ENCODE measurements at places on chromosomes 3 and 15.

GRCh38 chr3:29761517-29761916, 480.6 kb downstream of the RBMS3 start:
- no peak for DNase-seq

- DNase-seq, result no peak
Measured at GRCh38 chr3:13716540-13717221, 163.2 kb downstream of the WNT7A start.

DNA sequence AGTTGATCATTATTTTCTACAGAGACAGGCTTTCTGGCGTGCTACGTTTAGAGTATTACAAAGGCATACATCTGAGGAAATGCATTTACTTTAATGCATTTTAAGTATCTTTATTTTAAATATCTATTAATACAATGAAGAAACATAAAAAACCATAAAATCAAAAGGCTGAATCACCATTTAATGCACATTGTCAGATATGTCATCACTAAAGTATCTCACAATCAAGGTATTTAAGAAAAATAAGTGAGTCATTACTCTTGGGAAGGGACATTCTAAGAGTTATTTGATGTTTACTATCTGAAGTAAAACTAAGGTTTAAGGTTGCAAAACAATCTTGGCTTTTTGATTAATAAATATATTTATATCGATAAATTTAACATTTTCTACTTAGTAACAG, 102.2 kb downstream of the CTNNB1 start:
- DNase-seq, result no peak

DNA sequence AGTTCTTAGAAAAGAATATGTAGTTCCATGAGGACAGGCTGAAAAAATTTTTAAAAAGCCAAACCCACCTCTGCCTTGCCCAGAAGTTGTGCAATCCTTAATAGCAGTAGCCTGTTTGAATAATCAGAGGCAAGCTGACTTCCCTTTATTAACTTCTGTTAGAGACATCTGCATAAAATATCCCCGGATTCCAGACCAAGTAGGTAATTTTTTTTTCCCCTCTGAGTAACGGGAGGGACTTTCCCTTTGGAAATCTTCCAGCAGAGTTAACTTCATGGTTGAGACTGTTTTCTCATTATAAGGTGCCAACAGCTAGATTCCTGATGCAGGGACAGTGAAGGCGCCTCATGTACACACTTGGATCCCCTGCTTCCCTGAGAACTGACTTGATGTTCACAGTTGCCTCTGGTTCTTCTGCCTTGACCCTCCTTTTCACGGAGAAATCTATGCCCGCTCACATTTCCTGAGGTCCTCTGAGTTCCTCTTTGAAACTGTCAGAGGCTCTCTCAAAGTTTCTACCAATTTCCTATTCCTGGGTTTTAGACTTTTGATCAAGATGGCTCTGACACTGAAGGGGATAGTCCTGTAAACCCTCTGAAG, 227.6 kb upstream of the BHLHE40 start:
- no peak for DNase-seq

GRCh38 chr3:31959951-31960792, 20.9 kb downstream of the OSBPL10 start:
- no peak for DNase-seq
